Liver (tissue), 10 donors: ENCODE measurements at places on chromosomes 4 and X. TPM values are rescaled to one million over a fixed set of nuclear protein-coding genes. Genes with fewer than 3 reads are reported as not detected.

- DNase-seq, result no peak
Observed at GRCh38 chrX:79139446-79139845, 5.0 kb upstream of the GPR174 start.

DNA sequence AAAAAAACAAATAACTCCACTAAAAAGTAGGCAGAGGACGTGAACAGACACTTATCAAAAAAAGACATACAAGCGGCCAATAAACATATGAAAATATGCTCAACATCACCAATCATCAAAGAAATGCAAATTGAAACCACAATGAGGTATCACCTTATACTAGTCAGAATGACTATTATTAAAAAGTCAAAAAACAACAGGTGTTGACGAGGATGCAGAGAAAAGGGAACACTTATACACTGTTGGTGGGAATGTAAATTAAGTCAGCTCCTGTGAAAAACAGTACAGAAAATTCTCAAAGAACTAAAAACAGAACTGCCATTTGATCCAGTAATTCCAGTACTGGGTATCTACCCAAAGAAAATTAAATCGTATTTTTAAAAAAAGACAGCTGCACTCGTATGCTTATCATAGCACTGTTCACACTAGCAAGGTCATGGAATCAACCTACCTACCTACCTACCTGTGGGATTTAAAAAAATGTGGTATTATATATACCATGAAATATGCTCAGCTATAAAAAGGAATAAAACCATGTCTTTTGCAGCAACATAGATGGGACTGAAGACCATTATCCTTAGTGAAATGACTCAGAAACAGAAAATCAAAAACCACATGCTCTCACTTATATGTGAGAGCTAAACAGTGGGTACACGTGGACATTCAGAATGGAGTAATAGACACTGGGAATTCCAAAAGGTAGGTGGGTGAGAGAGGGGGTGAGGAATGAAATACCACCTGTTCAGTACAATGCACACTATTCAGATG is 24.8 kb upstream of the PTPN13 start:
- no peak for DNase-seq

DNA sequence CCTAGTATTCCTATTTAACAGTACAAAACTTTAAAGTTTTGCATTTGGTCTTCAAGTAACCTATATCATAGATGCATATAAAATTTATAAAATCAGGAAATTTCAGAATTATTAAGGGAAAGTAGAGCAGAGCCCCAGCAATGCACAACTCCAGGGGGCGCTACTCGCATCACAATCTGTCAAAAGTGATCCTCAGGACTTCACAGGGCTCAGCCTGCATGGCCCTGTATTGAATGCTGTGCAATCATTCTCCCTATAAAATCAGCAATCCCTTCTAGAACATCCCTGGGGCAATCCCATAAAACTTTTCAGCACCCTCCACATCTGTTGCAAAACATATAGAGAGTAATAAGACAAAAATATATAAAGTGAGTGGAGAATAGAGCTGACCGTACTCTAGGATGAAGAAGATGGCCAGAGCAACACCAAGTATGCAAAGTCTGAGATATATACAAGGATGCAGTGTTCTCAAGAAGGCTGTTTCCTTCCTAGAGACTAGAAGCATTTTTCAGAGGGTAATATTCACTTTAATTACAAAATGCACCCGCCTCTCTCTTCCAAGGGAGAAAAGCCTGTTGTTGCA is 12.5 kb upstream of the PPARGC1A start:
- no peak for DNase-seq

GRCh38 chr4:157035471-157035870 is 40.5 kb upstream of the GLRB start:
- no peak for DNase-seq

- no peak for DNase-seq
Observed at GRCh38 chr4:79030973-79031372, 91.7 kb upstream of the PAQR3 start.

DNA sequence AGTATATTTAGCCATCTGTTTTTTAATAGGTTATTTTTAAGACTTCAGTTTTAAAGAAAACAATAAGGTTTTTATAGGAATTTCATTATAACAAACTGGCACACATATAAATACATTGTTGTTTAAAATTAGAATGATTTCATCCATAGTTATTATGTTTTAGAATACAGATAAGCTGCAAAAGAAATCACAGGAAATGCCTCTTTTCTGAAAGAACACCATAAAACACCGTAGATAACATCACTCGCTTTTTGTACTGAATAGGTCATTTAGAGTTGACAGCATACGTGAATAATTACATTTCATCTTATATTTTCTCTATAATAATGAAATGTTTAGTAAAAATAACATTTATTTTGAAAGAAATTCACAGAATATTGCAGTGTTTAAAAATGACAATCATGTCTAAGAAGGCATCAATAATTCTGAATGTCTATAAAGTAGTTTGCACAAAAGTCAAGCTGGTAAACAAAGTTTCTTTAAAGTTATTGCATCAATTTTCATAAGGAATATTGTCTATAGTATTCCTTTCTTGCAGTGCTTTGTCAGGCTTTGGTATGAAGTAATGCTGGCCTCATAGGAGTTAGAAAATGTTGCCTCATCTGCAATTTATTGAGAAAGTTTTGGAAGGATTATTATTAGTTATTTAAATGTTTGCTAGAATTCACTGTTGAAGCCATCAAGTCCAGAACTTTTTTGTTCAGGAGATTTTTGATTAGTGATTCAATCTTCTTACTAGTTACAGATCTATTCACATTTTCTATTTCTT is 17.9 kb upstream of the VEGFC start:
- DNase-seq, result no peak

DNA sequence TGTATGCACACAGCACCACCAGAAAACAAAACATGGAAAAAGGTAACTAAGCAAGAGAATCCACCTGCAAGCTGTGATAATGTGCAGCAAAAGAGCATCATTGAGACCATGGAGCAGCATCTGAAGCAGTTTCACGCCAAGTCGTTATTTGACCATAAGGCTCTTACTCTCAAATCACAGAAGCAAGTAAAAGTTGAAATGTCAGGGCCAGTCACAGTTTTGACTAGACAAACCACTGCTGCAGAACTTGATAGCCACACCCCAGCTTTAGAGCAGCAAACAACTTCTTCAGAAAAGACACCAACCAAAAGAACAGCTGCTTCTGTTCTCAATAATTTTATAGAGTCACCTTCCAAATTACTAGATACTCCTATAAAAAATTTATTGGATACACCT is 90.2 kb downstream of the TET2 start:
- DNase-seq, result no peak

DNA sequence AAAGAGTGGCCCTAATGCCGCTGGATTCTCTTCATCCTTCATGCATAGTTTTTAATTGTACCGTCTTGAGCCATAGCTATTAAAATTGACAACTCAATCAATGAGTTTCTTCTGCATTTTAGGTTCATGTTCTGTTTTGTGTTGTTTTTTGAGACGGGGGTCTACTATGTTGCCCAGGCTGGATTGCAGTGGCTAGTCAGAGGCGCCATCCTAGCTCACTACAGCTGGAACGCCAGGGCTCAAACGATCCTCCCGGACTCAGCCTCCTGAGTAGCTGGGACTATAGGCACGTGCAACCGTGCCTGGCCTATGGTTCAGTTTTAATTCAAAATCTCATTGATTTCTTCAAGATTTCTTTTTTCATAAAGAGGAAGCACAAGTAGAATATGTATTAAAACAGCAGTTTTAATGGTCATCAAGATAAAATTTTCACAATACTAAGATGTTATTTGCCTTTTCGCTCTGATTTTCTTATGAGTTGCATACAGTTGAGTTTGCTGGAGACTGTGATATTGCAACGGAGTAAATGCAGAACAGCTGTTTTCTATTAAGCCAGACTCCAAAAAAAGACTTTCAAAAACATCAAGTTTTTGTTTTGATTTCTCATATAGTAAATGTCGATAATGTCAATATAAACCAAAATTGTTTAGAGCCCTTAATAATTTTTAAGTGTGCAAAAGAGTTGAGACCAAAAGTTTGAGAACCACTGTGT is 1.1 kb upstream of the STX18 start:
- DNase-seq, result no peak

GRCh38 chrX:101460669-101461068 is 24.6 kb upstream of the ARMCX4 start:
- no peak for DNase-seq

- DNase-seq, result no peak
Observed at GRCh38 chrX:49910344-49910743, 12.1 kb upstream of the CLCN5 start.

- DNase-seq, result no peak
Observed at GRCh38 chrX:110847334-110847733, 51.7 kb upstream of the CHRDL1 start.

DNA sequence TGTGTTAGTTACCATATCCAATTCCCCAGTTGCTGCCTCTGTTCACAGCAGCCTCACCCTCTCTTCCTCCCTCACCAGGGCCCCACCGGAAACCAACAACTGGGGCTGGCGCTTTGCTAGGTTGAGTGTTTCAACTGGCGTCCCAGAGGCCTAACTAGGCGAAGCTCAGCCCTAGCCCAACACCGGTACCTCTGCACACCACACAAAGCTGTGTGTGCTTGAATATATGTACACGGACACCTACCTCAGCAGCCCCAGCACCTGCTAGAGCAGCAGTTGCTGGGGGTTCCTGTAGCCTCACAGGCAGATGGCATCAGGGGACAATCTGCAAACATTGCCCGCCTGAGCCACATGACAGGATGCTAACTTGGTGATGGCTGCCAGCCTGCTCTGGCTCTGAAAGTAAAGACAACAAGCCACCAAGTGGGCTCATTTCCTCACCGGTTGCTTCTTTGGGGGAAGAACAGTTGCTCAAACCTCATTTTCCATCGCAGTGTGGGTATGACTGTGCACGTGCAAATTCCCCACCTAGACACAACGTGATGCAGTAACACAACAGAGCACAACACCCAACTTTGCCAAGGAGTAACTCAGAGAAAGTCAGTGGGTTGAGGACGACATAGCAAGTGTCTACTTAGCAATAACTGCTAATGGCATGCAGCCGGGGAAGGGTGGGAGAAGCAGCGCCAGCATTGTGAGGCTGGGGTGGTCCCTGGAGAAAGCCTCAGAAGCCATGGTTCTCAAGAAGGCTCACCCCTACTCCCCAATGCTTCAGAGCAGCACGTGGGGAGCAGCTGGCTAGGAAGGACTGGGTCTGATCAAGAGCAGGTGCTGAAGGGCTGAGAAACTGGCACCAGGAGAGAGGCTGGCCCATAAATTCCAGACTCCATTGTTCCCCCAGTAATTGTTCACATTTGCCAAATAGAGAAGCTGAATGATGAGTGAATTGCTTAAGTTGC is 139.5 kb downstream of the SH3KBP1 start:
- no peak for DNase-seq

- DNase-seq, result no peak
Observed at GRCh38 chr4:79964400-79965211, 108.4 kb downstream of the ANTXR2 start.

DNA sequence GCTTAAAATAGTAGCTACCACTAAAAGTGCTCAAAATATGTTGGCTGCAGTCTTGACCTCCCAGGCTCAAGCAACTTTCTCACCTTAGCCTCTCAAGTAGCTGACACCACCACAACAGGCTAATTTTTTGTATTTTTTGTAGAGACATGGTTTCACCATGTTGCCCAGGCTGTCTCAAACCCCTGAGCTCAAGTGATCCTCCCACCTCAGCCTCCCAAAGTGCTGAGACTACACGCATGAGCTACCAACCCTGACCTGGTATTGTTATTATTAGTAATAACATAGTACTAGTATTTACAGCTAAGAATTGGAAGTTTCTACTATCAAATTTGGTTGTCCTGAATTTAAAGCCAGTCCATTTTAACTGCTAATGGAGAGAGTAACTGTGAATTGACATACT is 18.0 kb downstream of the STAP1 start:
- no peak for DNase-seq

DNA sequence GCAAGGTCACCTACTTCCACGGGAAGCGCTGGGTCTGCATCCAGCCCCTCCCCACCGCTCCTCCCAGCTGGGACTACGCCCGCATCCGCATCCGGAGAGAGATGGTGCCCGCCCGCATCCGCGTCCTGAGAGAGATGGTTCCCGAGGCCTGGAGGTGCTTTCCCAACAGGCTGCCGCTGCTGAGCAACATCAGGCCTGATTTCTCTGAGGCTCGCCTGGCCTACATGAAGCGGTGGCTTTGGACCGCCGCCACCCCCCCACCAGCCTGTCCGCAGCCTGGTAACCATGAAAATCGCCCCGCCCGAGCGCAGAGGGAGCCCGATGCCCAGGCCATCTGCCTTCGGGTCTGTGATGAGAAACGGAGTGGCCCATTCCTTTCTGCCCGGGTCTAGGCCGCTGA is 18.1 kb downstream of the CLTRN start:
- no peak for DNase-seq

DNA sequence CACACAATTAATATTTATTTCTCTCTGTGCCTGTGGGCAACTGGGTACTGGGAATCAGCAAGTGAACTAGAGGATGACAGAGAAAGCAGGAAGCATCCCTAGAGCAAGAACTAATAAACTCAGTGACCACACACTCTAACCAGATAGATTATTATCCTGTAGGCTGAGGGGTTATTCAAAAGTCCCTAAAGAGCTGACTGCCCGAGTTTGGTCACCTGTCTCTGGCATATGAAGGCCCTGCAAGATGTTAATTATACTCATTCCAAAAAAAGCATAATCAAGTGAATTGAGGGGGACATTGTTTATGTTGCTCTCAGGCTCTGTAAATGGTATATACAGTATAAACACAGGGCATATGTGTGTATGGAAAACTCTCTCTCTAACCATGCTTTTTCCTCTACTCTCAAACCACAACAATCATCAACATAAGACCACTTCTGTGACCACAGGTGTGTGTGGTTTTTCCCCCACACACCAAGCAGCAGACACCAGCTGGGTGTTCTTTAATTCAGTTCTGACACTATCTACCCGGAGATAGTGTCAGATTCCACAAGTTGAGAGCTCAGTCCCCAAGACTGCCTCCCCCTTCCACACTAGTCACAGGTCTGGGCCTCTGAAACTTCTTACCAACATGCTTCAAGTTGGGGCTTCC is 6.2 kb upstream of the HPSE start:
- no peak for DNase-seq

DNA sequence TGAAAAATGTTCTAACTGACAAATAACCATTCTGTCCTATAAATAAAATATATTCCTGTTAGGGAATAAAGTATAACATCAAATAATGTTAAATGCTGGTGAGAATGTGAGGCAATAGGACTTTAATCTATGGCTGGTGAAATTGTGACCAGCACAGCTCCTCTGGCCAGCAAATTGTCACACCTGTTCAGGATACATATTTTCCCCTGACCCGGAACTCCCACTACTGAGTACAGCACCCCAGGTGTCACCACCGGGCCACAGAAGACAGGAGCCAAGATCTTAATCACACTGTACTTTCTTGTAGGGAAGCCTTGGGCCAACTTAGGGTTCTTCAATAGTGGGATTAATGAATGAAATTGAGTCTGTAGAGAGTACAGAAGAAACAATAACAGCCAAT is 33.2 kb downstream of the C4orf33 start:
- DNase-seq, result no peak

GRCh38 chr4:147590249-147590920 is 26.8 kb upstream of the TMEM184C start:
- DNase-seq, result peak; percentile 54

DRP2 gene
- total RNA-seq, result 0.23 TPM

BANK1 gene
- total RNA-seq, result 1.7 TPM

UPF3B gene
- 3.3 TPM for total RNA-seq
